SK-MEL-5 (cell line): ENCODE measurements at places on chromosomes 4 and X. TPM values are rescaled to one million over a fixed set of nuclear protein-coding genes. Genes with fewer than 3 reads are reported as not detected.

MEPE gene
- not detected in 2 replicates for total RNA-seq

TASL gene
- total RNA-seq: not detected in 2 replicates

WAS gene
- 0.42 TPM in 1 of 2 replicates, not detected in the other for total RNA-seq

NSUN7 gene
- total RNA-seq: not detected in 2 replicates

NWD2 gene
- not detected in 2 replicates for total RNA-seq

SHOX gene
- not detected in 2 replicates for total RNA-seq

DNA sequence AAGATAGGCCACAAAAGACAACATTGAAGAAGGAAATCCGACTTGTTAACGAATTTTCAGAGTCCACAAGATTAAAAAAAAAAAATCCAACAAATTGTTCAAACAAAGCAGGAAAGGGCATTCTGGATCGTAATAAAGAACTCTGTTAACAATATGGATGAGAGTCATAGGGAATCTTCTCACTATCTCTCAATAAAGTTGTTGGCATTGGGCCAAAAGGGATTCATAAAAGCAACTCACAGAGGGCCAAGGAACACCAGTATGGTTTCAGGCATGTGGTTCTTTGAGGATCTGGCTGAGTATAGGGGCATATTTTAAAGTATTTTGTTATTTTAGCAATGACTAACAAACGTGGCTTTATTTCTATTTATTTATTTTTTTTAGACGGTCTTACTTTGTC is 49.5 kb downstream of the SHISA3 start:
- DNase-seq: no peak

GRCh38 chr4:26792639-26793038 is 68.0 kb upstream of the STIM2 start:
- DNase-seq: no peak

DNA sequence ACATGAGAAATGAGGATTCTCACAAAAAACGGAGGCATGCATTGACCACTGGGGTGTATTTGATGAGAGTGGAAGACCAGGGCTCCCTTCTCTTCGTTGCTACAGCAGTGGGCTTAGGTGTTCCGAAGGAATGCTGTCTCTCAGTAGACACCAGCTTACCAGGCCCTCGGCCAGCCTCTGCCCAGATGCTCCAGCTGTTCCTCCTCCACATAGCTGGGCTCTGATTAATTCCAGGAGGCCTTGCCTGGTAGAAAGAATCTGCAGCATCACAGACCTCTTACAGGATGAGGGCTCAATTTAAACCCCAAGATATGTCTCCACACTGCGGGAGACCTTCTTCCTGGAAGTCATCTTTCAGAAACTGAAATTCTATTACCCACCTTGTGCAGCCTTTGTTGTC is 346.6 kb upstream of the TENM3 start:
- no peak for DNase-seq

GRCh38 chr4:62302710-62303109 is 1102.6 kb downstream of the ADGRL3 start:
- no peak for DNase-seq

DNA sequence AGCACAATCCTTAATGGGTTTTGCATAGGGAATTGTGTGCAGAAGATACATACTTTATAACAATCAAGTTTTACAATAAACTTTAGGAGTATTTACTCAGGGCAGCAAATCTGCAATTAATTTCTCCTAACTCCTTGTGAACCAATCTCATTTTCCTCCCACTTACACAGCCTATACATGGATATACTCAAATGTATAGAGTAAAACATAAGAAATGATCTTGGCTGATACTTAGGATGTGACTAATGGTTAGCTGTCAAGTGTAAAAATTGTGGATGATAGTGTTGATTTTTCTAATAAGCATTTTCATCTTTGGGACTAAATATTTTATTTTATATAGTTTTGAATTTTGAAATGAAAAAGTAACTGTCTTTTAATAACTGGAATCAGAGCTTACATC is 759.6 kb downstream of the GRID2 start:
- DNase-seq: no peak

GRCh38 chrX:147912093-147912801 is 528 bp downstream of the FMR1 start:
- DNase-seq: peak; percentile 41

- no peak for DNase-seq
Measured at GRCh38 chr4:38454284-38454683, 209.7 kb upstream of the KLF3 start.

DNA sequence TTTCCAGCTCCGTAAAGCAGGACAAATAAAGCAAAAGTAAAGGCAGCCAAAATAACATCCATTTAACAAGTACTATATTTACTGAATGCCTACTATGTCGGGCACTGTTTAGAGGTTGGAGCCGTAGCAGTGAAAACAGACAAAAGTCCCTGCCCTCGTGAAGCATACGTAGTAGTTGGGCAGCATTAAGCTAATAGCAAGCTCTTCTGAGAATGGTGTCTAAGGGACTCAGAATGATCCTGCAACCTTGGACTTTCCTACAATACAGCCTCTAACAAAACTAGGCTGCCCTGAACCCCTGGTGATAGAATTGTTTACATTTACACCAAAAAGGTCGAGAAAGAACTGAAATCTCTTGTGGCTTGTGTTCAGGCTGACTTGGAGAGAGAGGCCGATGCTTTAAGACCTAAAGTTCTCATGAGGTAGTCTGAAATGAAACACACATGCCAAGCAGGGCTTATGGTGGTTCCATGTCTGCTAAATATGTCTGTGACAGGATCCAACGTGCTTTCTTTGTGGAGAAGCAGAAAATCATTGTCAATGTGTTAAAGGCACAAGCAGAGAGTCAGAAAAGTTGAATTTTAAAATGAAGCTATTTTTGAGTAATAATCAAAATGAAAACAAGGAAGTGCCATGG is 898 bp upstream of the PDGFC start:
- DNase-seq: no peak

GRCh38 chr4:153005899-153006381 is 69.8 kb downstream of the FHDC1 start:
- DNase-seq: no peak
